ENCODE measurements at places on chromosomes 16 and 17. TPM values are rescaled to one million over a fixed set of nuclear protein-coding genes. Genes with fewer than 3 reads are reported as not detected.

Gene TBC1D3L
- total RNA-seq, result not detected

GRCh38 chr17:77036841-77037381 lies 103.9 kb upstream of the SEC14L1 start:
- no peak overlapping the region for H3K4me3 ChIP-seq
- peaks cover 11% of the 10 kb centered on the region for H3K4me1 ChIP-seq
- H3K27ac ChIP-seq, result no peak overlapping the region
- no peaks in the 10 kb centered on the region for H3K27me3 ChIP-seq
- no peaks in the 10 kb centered on the region for H3K36me3 ChIP-seq

- no peaks in the 10 kb centered on the region for H3K36me3 ChIP-seq
- H3K27ac ChIP-seq, result no peak overlapping the region
- H3K27me3 ChIP-seq, result no peaks in the 10 kb centered on the region
- no peaks in the 10 kb centered on the region for H3K4me1 ChIP-seq
Measured at GRCh38 chr16:78551487-78552085, 452.1 kb downstream of the WWOX start.

DNA sequence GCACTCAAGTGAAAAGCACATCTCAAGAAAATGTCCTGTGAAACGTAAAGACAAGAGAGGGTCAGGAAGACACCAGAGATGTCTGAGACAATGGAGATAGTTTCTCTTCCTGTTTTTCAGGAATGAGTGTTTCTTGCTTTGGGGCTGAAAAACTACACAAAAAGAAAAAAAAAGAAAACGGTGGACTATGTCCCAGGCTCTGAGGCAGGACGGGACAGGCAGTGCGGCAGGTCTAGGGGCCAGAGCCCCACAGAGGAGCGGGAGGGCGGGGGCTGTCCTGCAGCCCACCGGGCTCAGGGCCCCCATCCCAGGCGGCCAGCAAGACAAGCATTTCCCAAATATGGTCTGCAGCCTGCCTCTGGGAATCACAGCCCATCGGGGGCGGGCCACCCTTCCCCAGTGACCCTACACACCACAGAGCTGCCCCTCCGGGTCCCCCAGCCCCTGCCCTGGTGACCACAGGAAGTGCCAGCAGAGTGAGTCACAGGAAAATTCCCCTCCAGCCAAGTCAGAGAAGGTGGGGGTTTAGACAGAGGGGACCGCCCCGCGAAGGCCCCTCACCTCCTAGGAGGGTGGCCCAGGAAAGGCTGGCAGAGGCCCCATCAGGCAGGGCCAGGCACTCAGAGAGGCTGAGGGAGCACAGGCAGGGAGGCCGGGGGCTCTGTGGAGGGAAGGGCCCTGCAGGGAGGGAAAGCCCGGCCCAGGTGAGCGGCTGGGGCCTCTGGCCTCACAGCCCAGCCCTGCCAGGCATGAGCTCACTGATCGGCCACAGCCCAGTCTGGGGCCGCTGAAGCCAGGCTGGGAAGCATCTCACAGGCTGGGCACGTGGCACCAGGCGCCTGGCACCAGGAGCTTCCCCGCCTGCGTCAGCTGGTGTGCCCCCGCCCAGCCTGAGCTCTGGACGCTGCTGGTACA lies 6.3 kb downstream of the BCAR1 start:
- H3K27me3 ChIP-seq, result no peaks in the 10 kb centered on the region
- no peak overlapping the region for H3K4me3 ChIP-seq
- peak; percentile 99 for DNase-seq
- peaks cover 83% of the 10 kb centered on the region for H3K36me3 ChIP-seq
- peak overlapping the region; percentile 92 for H3K27ac ChIP-seq
- H3K4me1 ChIP-seq, result peaks cover 70% of the 10 kb centered on the region

DNA sequence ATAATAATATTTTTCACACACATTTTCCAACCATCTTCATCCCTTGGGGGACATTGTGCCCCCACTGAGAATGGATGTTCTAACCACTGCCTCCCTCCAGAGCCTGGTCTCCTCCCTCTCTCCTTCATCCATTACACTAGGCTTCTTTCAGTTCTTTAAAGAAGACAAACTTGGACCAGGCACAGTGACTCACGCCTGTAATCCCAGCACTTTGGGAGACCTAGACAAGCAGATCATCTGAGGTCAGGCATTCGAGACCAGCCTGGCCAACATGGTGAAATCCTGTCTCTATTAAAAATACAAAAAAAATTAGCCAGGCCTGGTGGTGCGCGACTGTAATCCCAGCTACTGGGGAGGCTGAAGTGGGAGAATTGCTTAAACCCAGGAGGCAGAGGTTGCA lies 6.5 kb downstream of the ALOX15 start:
- no peaks in the 10 kb centered on the region for H3K36me3 ChIP-seq
- H3K4me1 ChIP-seq, result no peaks in the 10 kb centered on the region
- H3K4me3 ChIP-seq, result no peak overlapping the region
- H3K27me3 ChIP-seq, result peaks cover 24% of the 10 kb centered on the region
- no peak overlapping the region for H3K27ac ChIP-seq

- H3K4me3 ChIP-seq, result no peak overlapping the region
- peaks cover 12% of the 10 kb centered on the region for H3K36me3 ChIP-seq
- H3K27ac ChIP-seq, result no peak overlapping the region
- no peaks in the 10 kb centered on the region for H3K4me1 ChIP-seq
Measured at GRCh38 chr17:82552580-82552979, 33.0 kb downstream of the FOXK2 start.

DNA sequence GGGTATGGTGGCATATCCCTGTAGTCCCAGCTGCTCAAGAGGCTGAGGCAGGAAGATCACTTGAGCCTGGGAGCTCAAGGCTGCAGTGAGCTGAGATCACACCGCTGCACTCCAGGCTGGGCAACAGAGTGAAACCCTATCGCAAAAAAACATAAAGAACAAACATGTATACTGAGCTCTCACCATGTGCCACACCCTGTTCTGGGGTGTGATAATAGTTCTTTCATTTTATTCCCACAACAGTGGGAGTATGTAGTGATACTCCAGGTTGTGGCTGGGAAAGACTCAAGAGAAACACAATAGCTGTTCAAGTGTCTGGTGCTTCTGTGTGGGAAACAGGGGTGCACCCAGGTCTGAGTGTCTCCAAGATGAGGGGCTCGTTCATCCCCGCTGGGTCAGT lies 90.7 kb downstream of the SOCS1 start:
- H3K27ac ChIP-seq, result no peak overlapping the region
- peaks cover 33% of the 10 kb centered on the region for H3K4me1 ChIP-seq
- no peaks in the 10 kb centered on the region for H3K27me3 ChIP-seq
- no peak overlapping the region for H3K4me3 ChIP-seq

- H3K27ac ChIP-seq, result peak overlapping the region; percentile 44
- DNase-seq, result no peak
- H3K4me3 ChIP-seq, result no peak overlapping the region
- H3K27me3 ChIP-seq, result no peaks in the 10 kb centered on the region
Measured at GRCh38 chr16:58495521-58496331, 4.2 kb upstream of the NDRG4 start.

- no peak overlapping the region for H3K27ac ChIP-seq
- no peaks in the 10 kb centered on the region for H3K4me1 ChIP-seq
- H3K36me3 ChIP-seq, result no peaks in the 10 kb centered on the region
Measured at GRCh38 chr17:73720187-73720834, 76.1 kb upstream of the SDK2 start.

DNA sequence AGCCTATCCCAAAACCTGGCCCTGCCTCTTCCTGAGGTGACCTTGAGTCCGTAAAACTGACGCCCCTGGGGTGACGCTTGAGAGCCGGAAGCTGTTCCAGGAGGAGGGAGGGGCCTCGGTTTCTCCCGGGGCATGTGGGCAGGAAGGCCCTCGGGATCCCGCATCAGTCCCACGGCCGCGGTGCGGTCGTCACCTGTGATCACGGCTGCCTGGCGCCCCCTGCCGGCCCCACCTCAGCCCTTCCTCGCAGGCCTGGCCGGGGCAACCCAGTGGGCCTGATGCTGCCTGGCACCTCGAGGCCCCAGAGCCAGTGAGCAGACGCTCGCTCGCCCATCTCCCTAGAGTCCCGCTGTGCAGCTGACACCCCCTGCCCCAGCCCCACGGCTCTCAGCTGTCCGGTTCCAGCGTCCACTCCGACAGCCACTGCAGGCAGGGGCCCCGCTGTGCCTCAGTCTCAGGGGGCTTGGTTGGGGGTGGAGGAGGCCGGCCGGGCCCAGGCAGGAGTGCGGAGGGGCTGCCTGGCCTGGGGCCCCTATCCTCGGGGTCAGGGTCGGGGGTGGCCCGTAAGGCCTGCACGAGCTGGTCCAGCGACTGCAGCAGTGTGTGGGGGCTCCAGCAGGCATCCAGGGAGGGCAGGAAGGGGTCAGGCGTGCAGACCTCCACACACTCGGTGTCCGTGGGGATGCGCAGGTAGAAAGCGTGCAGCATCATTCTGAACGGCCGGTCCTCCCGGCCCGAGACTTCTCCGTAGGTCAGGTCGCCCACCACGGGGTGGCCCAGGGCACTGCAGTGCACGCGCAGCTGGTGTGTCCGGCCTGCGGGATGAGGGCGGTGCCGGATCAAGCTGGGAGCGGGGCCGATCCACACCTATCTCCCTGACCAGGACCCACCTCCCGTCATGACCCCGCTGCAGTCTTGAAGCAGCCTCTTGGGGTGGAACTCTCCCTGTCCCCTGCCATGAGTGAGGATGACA lies 2.3 kb downstream of the RPUSD1 start:
- peaks cover 15% of the 10 kb centered on the region for H3K27me3 ChIP-seq
- DNase-seq, result no peak
- H3K36me3 ChIP-seq, result peaks cover 58% of the 10 kb centered on the region
- H3K27ac ChIP-seq, result no peak overlapping the region

- no peaks in the 10 kb centered on the region for H3K4me1 ChIP-seq
- H3K27ac ChIP-seq, result no peak overlapping the region
- H3K4me3 ChIP-seq, result no peak overlapping the region
- H3K27me3 ChIP-seq, result no peaks in the 10 kb centered on the region
- no peak for DNase-seq
Measured at GRCh38 chr17:54426296-54426886, 474.3 kb upstream of the TOM1L1 start.
